ENCODE measurements at places on chromosomes 13 and 19.

- DNase-seq = no peak
These were observed 32.6 kb downstream of the ZNF846 start for GRCh38 chr19:9735986-9736385.

DNA sequence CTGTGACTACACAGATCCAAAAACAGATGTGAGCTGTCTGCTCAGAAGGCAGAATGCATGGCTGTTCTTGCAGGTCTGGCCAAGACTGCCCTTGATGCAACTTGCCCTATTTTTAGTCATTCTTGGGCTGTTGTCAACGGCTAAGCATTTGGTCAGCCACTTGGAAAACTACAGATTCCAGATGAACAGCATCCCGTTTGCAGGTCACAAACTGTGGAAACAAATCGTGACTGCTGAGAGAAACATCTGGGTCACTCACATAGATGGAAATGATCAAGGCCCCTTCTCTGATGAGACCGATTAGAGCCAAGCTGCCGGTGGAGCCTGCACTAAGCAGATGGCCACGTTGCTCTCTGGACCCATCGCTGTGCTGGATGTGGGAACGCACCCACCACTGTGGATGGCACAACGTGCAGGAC is 15.4 kb upstream of the METTL21C start:
- no peak for DNase-seq

DNA sequence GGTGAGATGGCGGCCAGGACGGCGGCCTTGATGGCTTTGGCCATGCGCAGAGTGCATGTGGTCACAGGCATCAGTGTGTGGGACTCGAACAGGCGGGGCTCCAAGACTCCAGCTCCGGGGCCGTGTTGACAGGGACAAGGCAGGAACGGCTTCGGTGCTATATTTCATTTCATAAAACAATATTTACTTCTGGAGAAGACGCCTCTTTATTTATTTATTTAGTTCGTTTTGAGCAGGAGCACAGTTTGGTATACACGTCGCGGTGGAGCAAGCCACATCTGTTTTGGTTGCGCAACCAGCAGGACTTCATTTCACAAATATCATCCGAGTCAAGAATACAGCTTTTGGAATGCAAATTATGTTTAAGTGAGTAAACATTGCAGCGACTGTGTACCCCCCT is 166.7 kb upstream of the TSHZ3 start:
- no peak for DNase-seq

DNA sequence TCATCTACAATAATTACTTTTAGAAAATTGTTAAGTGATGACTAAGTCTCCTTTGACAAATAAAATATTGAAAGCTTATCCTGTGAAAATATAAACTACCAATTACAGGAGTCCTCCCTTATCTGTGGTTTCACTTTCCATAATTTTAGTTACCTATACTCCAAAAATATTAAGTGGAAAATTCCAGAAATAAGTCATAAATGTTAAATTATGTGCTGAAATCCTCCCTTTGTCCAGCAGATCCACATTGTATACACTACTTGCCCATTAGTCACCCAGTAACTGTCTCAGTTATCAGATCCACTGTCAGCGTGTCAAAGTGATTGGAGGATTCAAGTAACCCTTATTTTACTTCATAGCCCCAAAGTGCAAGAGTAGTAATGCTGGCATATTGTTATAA is 98.1 kb downstream of the SERP2 start:
- DNase-seq = no peak

DNA sequence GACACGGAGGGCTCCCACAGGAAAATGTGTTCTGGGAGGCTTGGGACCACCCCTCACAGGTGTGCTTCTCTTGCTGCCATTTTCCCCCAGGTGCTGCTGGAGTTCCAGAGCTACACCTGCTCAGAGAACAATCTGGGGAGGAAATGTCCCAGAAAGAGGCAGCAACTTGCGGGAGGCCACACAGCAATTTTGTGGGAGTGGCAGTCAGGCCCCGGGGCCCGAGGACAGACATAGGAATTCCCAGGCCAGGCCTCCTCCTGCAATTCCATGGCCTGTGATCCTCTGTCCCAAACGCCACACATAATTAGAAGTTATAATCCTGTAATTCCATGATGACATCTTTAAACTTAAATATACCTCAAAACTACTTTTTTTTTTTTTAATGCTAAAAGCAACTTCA is 1.8 kb downstream of the RHPN2 start:
- no peak for DNase-seq

- DNase-seq = no peak
These were observed 462 bp upstream of the MPHOSPH8 start for GRCh38 chr13:19632915-19633478.

- no peak for DNase-seq
These were observed 5.3 kb upstream of the CNMD start for GRCh38 chr13:52744842-52745375.

DNA sequence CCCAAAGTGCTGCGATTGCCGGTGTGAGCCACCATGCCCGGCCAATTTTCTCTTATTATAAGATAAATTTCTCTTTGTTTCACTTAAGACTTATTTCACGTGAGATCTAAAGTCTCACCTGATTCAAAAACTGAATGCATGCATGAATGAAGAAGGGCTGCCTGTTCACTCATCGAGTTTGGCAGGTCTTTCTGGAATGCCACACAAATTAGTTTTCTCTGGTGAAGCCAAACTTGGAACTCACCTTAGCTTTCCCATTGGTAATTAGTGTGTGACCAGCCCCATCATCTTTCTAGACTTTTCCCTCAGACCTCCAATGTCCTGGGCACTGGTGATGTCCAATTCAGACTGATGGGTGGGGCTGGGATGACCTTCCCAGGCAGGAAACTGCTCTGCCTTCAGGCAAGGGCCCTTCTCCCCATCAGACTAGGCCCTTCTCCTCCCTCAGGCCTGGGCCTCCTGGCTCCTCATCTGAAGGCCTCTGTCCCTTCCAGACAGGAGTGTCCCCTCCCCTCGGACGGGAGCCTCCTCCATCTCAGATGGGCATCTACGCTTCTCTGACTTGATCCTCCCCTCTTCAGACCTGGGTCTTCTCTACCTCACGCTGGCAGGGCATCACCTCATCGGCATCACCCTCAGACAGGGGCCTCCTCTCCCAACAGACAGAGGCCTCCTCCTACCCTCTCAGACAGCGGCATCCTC is 14.4 kb downstream of the C3 start:
- DNase-seq = no peak

GRCh38 chr19:2247433-2248101 is 1.6 kb upstream of the AMH start:
- no peak for DNase-seq

GRCh38 chr19:31316201-31316951 is 32.9 kb downstream of the TSHZ3 start:
- no peak for DNase-seq

DNA sequence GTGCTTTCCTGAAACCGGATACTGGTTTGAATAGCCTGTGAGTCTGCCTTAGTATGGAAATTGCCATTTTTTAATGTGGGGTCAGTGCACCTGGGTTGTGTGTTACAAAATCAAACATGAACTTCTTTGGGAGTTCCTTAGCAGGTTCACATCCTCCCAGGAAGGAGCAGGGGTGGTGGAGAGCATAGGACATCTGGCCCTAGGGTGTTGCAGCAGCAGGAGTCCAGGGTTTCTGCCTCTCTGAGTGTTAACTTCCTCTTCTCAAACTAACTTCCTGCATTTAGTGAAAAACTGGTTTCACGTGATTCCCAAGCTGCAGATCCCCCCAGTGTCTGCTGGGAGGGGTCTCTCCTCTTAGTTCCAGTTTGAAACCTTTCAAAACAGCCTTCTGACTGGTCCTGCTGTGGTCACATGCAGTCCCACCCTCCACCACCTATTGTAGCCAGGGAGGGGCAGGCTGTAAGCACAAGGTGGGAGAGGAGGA is 7.2 kb downstream of the RNASEH2B start:
- peak; percentile 31 for DNase-seq

DNA sequence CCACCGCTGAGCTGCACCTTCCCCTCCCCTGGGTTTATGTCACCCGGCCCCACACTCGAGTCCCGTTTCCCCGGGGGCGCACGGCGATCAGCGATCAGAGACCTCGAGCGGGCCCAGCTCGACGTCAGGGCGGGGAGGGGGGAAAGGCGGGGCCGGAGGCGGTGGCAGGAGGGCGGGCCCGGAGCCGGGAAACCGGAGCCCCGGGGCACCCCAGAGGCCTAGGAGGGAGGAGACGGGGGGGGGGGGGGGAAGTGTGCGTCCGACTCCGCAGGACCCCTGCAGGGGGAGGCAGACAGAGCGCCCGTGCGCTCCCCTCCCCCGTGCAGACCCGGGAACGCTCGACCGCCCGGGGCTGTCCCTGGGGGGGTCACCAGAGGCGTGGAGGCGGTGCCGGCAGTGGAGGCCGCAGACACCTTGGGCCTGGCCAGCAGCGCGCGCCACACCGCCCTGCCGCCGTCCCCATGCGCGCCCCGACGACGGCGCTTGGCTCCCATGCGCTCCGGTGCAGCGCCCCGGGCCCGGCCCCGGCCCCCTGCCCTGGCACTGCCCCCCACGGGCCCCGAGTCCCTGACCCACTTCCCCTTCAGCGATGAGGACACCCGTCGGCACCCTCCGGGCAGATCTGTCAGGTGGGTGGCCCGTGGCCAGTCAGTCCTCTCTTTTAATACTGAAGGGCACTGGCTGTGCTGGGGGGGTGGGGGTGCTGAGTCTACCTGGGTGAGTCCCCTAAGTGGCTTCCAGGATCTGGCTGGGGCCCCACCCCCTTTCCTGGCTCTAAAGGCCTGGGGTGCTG is 11.8 kb downstream of the PDE4A start:
- peak; percentile 65 for DNase-seq

GRCh38 chr19:778910-779653 is 18.2 kb upstream of the PTBP1 start:
- no peak for DNase-seq

DNA sequence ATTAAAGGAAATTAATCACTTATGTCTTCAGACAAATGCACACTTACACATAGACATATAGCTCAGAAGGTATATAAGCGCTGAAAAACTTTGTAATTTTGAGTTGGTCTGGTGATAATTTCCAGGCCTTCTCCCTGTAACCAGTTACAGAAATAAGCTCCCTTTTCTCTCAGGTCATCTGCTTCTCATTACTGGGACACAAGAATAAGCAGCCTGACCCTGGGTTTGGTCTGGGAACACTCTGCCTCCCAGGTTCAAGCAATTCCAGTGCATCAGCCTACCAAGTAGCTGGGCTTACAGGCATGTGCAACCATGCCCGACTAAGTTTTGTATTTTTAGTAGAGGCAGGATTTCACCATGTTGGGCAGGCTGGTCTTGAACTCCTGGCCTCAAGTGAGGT is 274.5 kb downstream of the LMO7 start:
- no peak for DNase-seq

DNA sequence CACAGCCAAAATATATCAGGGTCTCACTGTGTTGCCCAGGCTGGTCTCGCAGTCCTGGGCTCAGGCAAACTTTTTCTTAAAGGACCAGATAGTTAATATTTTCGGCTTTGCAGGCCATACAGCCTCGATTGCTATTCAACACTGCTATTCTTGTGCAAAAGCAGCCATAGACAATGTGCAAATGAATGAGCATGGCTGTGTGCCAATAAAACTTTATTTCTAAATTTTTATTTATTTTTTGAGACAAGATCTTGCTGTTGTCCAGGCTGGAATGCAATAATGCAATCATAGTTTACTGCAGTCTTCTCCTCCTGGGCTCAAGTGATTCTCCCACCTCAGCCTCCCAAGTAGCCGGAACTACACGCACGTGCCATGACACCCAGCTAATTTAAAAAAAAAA is 8.2 kb upstream of the PGLS start:
- DNase-seq = no peak

DNA sequence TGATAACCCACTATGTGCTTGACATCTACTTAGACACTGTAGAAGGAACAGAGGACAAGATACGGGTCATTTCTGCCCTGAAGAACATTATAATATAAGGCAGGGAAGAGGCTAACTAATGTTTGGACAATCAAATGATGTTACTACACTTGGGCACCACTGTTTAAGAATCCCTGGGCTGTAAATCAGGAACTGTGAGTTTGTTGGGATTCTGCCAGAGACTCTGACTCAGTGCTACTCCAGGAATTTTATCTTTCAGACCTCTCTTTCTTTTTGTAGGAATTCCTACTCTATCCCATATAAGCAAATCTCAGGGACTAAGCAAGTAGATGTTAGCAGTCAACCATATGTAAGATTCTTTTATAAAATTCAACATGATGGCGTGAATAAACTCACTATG is 3.1 kb upstream of the ZNF471 start:
- DNase-seq = no peak

GRCh38 chr13:53010374-53011105 is 18.1 kb upstream of the OLFM4 start:
- no peak for DNase-seq

GRCh38 chr19:27777726-27778125 is 1435.2 kb downstream of the UQCRFS1 start:
- DNase-seq = no peak

DNA sequence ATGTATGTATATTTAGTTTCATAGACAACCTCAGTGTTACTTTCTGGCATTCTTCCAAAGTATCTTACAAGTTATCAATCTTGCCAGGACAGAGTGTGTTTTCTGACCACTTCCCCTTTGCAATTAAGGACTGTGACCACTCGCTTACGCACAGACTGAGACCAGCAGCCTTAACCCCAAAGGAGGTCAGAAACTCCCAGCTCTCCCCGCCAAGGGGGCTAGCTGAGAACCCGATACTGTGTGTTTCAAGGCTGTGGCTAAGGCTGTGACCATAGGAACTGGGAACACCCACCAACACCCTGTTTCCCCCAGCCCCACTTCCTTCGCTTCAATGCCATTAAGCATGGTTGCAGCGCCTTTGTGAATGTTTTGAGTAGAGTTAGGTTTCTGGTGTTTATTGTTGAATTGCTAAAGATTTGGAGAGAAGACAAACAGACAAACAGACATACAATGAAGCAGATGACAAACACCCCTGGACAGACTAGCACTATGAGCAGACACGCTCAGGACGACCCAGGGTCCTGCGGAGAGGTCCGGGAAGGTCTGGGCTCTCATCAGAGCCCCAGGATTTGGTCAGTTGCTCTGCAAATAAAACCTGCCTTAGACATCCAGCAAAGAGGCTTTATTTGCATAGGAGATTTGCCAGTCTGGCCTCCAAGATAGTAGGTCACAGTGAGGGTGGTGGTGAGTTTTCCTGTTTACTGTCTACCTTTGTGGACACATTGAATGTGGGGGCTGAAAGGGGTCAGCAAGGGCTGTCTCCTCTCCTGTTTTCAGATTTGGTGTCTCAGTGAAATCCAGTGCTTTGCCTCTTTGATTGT is 25.0 kb upstream of the TNFSF11 start:
- no peak for DNase-seq

- DNase-seq = no peak
These were observed 36.0 kb downstream of the MBNL2 start for GRCh38 chr13:97257800-97258799.

Measured in germinal center (tissue), 1 donor.